Kidney tubule cell (primary cell): ENCODE measurements at places on chromosomes 4 and X.

DNA sequence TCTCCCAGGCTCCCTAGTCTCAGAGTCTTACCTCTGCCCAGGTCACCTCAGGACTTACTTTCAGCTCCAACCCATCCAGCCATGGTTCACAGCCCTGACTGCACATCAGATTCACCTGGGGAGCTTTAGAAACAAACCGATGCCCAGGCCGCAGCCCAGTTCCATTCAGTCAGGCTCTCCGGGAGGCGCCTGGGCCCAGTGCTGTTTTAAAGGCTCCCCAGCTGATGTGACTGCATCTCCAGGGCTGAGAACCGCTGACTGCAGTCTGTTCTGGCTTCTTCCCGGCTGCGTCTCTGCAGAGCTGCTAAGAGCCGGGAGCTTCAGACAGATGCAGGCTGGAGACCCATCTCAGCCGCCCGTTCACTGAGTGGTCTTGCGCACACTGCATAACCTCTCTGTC lies 44.4 kb upstream of the LGI2 start:
- no peak for DNase-seq

DNA sequence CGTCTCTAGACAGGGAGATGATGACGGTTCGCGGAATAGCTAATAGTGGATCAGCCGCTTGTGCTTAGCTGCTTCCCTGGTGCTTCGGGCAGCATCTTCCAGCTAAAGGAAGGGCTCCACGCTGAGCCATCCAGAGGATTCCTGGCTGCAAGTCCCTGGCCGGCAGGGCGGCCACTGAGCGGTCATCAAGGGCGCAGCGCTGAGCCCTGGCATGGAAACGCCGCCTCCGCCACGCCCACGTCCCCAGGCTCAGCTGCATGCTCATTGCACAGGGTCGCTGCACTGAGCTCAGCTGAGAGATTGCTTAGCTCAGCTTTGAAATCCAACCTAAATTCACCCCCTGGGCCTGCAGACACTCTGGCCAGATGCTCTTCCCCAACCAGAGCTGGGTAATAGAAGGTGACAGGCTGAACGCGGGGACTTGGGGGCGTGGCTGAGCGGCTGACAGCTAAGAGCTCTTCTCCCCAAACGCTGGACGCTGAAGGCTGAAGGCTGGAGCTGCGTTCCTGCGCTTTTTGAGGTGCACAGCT lies 118.2 kb upstream of the KIT start:
- peak; percentile 55 for DNase-seq

DNA sequence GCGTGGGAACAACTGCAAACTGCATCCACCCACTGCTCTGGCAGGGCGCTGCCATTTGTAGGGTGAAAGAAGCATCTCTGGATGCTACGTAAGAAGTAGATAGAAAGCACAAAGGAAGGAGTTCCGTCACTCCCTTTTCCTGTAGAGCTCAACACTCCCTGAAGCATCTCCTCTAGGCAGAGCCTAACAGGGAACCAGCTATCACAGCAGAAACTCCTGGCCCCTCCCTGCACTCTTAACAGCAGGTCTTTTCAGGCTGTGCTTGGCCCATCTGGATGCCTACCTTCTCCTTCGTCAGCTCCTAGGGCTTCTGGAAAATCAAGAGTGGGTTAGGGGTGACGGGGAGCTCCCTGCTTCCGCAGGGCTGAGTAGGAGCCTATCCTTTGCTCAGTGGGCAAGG lies 112.9 kb upstream of the TLL1 start:
- DNase-seq = no peak

- DNase-seq = no peak
Observed at GRCh38 chr4:152107736-152108500, 347.1 kb upstream of the GATB start.

- DNase-seq = peak; percentile 24
Observed at GRCh38 chr4:17066236-17066635, 167.8 kb upstream of the LDB2 start.

DNA sequence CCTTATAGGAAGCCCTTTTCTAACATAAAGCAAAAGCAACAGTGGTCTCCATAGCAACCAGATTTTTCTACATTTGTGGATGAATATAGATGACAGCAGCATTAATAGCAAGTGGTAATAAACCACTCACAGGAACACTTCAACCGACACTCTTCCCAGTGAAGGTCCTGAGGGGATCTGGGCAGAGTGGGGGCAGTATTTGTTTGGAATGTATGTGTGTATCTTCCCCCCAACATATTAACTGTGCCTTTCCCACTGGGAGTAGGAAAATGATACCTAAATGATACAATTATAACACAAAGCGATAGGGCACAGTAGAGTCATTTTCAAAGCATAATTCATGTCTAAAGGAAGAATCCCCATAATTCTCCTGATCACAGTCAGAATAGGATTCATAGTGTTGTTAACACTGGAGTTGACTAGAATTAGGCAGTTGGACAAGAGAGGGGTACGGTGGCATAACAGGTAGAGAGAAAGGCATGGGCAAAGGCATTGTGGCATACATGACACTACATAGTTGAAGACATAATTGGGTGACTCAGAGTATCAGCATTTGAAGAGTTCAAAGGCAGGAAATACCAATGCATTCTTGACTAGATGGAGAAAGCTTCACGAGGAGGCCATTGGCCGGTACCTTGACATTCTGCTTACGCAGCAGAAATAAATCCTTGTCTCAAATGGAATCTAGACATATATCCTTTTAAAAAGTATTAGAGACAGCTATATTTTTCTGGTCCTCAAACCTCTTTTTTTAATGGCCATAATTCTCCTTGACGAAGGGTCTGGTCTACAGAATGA lies 15.2 kb downstream of the CAPN6 start:
- peak; percentile 74 for DNase-seq

- DNase-seq = no peak
Observed at GRCh38 chr4:76968937-76969336, 19.4 kb downstream of the SEPTIN11 start.

- DNase-seq = no peak
Observed at GRCh38 chr4:140212646-140213045, 58.7 kb upstream of the MAML3 start.
